ENCODE measurements at places on chromosomes 12 and 14.

- DNase-seq, result no peak
These were observed 17.5 kb downstream of the IQSEC3 start for GRCh38 chr12:84056-84455.

GRCh38 chr14:33799705-33800570, 150.9 kb downstream of the EGLN3 start:
- no peak for DNase-seq

GRCh38 chr12:92088805-92089204, 56.8 kb downstream of the BTG1 start:
- no peak for DNase-seq

DNA sequence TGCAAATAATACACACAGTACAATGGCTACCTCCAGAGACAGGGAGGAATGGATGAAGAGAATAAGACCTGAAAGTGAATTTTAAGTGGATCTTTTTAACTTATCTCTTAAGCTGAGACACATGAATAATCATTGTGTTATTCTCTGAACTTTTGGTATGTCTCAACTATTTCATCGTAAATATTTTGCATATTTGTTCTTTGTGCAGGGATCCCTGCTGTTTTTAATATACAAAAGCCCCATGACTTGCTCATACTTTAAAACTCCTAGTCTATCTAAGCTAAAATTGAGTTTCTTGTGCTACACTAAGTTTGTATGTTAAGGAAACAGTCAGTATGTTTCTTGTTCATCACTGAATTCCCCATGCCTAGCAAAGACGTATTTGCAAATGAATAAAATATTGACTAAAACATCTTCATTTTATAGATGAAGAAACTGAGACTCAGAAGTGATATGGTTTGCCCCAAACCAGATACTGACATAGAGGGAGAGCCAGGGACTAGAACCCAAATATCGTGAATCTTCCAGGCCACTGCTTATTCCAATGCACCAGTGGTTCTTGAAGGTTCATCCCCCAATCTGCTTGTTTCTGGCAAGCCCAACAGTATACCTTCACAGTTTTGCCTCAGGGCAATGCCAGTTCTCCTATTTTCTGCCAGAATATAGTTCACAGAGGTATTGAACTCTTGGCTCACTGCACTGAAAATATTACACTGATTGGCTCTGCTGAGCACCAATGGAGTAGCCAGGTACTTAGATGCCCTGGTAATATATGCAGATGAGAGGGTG, 356.9 kb downstream of the MED13L start:
- no peak for DNase-seq

- DNase-seq, result no peak
These were observed 10.1 kb downstream of the KRT80 start for GRCh38 chr12:52181746-52182145.

DNA sequence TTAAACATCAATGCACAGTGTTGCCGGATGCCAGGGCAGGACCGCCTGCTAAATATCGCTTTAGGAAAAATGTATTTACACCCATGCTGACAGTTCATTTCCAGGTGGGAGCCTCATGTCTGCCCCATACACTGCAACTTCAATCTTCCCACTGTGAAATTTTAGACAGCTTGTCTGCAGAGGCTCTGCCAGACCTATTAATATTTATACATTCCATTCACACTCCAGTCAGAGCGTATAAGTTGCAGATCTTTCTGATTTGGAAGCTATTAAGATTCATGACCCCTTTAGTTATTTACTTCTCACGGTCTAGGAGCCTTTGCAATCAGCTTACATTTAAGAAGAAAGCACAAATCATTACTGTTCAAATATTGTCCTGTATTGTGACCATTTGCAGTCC, 357.4 kb downstream of the ATP23 start:
- no peak for DNase-seq

- no peak for DNase-seq
These were observed 24.8 kb upstream of the AKAP6 start for GRCh38 chr14:32304296-32304695.

- no peak for DNase-seq
These were observed 203.3 kb upstream of the KRR1 start for GRCh38 chr12:75714462-75715322.

DNA sequence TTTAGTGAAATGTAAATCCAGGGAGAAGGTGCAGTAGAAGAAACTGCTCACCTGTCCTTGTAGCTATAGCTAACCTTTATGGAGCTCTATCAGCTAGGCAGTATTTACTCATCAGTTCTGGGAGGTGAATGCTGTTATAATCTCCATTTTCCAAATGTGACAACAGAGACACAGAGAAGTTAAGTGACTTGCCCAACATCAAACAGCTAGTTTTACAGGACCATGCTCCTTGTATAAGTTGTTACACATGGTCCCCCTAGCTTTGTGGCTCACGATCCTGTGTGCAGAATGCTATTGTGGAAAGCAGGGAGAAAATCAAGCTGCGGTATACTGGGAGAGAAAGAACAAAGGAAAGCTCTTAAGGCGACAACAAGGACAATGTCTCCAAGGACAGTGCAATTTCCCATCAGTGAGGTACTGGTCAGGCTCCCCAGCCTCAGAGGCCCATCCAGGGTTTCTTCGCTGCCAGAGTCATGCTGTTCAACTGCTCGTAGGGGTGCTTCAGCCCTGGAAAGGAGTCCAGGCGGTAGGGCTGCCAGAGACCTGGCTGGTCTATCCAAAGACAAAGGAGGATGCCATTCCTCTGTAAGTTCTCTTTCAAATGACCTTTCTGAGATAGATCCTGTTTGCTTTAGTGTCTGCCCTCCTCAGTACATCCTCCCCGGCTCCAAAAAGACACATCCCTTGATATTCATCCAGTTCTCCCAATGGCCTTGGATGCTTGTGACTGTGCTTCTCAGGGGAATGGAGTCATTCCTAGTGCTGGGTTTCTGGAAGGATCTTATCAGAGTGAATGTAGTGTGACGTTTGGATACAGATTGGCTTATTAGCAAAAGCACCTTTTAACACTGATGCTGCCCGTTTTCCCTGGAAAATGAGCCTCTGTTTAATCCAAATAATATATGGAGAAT, 95.5 kb downstream of the ARF6 start:
- DNase-seq, result no peak

- no peak for DNase-seq
These were observed 63.2 kb downstream of the AMN start for GRCh38 chr14:102985665-102986064.

Data from activated CD4-positive, alpha-beta T cell treated with anti-CD3 and anti-CD28 coated beads for 1 hour (primary cell).